ENCODE measurements at places on chromosomes 1 and 21. TPM values are rescaled to one million over a fixed set of nuclear protein-coding genes. Genes with fewer than 3 reads are reported as not detected.
A peak's percentile ranks its signal among the peaks of the same experiment; 100 is the strongest.

DNA sequence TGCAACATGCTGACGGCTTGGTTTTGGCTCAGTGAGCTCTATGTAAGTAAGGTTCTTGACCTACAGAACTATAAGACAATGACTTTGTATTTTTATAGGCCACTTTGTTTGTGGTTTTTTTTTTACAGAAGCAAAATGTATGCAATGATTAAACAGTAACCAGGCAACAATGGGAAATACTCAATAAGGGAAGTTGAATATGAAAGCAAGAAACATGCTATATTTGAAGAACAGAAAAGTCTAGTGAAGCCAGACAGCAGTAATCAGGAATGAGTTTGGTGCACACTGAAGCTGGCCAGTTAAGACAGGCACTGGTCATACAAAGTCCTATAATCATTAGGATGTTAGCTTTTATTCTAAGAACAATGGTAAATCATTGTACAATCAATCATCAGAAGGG lies 1926.8 kb downstream of the NCAM2 start:
- DNase-seq = no peak

GRCh38 chr1:16128338-16128741 lies 27.5 kb downstream of the EPHA2 start:
- DNase-seq = peak; percentile 53

The SUSD4 gene
- total RNA-seq = 0.15 TPM

The YIPF1 gene
- 23.3 TPM for total RNA-seq

GRCh38 chr1:42940851-42941639 lies 17.6 kb downstream of the SLC2A1 start:
- DNase-seq = peak; percentile 42

DNA sequence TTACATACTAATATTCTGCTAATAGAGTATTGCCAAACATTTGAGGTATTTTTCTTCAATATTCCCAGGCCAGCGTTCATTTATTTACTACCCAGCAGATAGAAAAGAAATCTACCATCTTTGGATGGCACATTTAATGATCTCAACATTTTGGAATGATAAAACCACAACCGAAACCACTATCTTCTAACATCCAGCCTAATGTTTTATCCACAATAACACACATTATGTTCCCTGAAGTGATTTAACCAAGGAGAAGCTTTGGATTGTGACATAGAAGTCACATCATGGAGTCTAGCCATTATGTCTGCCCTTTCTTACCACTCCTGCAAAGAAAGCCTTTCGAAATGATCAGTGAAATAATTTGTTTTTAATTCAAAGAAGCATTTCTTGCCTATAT lies 497.1 kb upstream of the PLXNA2 start:
- DNase-seq = no peak

GRCh38 chr1:35851132-35851869 lies 31.7 kb upstream of the AGO1 start:
- no peak for DNase-seq

The A3GALT2 gene
- not detected for total RNA-seq

The EIF3I gene
- total RNA-seq = 182 TPM

The FLG gene
- total RNA-seq = not detected

The ASCL5 gene
- not detected for total RNA-seq

- DNase-seq = no peak
Measured at GRCh38 chr1:156461781-156462647, 38.6 kb downstream of the MEF2D start.

The MLLT11 gene
- 4.9 TPM for total RNA-seq

The S100A2 gene
- total RNA-seq = 10.0 TPM

DNA sequence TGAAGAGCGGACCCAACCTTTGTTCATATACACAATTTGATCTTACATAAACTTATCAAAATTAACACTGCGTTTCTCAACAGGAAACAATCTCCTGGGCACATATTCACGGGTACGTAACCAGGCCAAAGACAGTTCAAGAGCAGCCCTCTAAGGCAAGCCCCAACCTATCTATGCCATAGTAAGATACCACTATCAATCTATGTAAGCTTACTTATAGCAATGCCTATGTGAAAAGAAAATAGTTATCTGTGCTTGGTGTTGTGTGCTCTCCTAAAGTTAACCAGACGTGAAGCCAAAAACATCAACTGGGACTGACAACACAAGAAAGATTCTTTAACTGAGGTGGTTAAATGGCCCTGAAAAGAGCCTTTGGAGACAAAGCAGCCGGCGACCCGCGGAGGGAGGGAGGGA lies 49.4 kb upstream of the BOLA1 start:
- DNase-seq = no peak

DNA sequence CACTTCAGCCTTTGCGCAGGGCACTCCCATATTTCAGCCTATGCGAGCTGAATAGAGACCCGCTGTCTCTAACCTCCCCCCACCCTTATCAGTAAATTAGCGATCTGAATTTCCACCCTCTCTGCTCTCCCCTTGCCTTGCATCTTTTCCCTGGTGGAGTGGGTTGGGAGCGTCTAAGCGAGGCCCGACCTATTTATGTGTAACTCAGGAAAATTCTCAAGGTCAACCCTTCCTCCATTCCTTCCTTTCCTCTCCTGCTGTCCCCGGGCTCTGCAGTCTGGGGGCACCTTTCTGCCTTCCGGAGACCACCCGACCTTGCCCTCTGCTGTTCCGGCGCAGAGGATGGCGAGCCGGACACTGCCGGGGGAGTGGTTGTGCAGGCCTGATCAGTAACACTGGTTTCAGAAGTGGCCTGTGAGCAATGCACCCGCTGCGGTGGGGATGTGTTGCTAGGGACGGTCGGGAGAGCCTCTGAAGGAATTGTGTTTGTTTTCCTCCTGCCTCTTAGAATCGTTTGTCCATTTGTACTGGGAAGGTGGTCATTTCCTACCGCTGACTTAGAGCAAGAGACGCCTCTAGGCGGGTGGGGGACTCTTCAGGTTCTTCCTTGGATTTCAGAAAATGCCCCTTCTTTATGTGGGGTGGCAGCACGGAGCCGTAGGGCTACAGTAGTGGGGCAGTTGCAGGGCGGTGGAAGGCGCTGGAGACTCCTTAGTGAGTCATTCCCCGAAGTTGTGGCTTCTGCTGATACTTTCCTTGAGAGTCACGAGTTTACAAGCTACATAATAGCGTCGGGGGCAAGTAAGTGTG lies 513 bp downstream of the MGST3 start:
- DNase-seq = peak; percentile 75

- DNase-seq = peak; percentile 46
Measured at GRCh38 chr1:59552007-59552406, 255.1 kb downstream of the FGGY start.

The MAD2L2 gene
- total RNA-seq = 26.8 TPM

DNA sequence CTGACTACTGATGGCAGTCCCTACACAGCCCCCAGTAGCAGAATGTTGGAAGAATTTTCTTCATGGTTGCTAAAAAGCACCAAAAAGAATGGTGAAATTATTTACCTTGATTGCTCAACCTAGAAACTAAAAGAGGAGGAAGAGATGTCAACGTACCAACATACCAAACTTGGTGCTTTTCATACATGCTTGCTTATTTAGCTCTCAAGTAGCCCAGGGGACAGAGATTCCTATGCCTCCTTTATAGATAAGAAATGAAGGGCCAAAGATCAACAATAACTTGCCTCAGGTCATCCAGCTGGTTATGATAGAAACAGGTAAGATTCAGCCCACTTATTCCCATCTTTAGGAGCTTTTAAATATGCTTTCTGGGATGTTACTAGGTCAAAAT lies 170.6 kb downstream of the PIGK start:
- DNase-seq = no peak

The GCSAML gene
- total RNA-seq = not detected

The CHAF1B gene
- 10.5 TPM for total RNA-seq

The MAB21L3 gene
- not detected for total RNA-seq

- no peak for DNase-seq
Measured at GRCh38 chr1:88647249-88647645, 36.8 kb upstream of the PKN2 start.

The OR2L5 gene
- total RNA-seq = not detected

- peak; percentile 88 for DNase-seq
Measured at GRCh38 chr1:101238681-101239094, 1.9 kb downstream of the S1PR1 start.

The CELA2B gene
- 0.36 TPM for total RNA-seq

GRCh38 chr1:12285496-12286143 lies 55.8 kb downstream of the VPS13D start:
- DNase-seq = no peak

DNA sequence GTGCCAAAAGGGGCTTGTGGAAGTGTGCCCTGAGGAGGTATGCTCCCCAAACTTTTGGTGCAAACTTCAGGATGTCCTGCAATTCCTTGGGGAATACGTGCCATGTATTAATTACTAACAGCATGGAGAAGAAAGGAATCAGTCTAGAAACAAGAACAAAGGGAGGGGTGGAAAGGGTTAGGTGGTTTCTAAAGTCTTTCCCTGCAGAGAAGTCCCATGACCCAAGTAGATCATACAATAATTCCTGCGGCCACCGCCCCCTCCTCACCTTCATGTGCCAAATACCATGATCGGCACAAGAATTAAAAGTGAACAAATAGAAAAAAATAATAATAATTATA lies 258.2 kb downstream of the PLPP3 start:
- no peak for DNase-seq

GRCh38 chr1:169106095-169106920 lies at the start of gene ATP1B1:
Gene ATP1B1, plus strand, starts transcription at chr1:169106690. Its CDS starts 140 bp downstream, at chr1:169106830.
- DNase-seq = peak; percentile 89

GRCh38 chr21:40377135-40377534 lies 469.8 kb downstream of the DSCAM start:
- DNase-seq = no peak

DNA sequence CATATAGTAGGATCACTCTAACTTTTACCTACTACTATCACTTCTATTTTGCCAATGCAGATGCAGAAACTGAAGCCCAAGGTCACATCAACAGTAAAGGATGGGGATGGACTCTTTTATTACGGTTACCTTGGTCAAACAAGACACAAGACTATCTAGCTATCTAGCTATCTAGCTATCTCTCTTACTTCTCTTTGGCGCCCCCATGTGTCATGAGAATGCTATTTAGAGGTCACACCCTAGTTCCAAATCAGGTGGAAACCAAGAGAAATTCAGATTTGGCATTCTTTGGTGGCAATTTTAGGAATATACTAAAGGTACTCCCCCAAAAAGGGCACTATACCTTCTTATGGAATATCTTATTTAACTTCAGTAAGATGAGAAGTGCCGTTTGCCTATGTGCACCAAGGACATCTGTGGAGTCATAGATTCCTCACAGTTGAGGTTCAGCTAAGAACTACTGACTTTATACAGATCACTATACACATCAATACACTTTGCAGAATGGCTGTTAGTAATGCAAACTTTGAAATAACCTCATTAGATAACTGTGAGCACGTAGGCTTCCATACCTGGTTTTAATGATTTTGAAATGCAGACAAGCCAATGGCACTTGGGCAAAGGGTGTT lies 6.7 kb downstream of the ZNF648 start:
- DNase-seq = no peak

The TNFRSF1B gene
- total RNA-seq = 7.7 TPM

DNA sequence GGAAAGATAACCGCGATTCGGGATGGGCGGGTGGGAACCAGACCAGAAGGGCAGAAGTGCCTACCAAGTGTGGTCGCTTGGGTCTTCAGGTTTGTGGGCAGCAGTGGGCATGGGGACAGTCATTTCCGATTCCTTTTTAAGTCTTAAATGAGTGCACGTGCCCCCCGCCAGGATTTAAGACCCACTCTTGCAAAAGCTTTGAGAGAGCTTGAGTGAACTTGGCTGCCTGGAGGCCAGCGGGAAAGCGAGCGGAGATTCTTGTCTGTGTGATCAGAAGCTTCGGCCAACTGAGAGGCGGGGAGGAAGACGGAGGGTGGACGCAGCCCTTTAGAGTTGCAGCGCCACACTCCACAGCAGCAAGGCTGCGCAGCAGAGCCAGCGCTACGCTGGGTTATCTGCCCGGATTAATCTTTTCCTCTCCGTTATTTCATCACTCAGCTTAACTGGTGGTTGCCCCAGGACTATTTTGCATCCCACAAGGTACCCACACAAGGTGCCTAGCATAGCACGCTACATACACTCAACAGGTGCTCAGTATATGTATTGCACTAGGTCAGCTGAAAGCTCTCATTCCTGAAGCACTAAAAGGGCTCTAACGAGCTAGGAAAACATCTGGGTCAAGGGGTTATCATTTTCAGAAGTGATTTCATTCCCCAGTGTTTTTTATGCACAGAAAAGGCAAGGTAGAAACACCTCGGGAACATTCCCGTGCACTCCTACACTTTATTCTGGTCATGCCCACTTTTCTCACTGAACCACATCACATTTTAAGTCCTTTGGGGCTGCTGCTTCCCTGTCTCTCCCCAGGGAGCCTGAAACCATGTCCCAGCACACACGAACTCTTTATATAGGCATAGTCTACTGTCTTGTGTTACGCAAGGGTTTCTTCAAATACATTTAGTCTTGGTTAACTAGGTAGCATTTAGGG lies 1.5 kb upstream of the BATF3 start:
- peak; percentile 62 for DNase-seq

DNA sequence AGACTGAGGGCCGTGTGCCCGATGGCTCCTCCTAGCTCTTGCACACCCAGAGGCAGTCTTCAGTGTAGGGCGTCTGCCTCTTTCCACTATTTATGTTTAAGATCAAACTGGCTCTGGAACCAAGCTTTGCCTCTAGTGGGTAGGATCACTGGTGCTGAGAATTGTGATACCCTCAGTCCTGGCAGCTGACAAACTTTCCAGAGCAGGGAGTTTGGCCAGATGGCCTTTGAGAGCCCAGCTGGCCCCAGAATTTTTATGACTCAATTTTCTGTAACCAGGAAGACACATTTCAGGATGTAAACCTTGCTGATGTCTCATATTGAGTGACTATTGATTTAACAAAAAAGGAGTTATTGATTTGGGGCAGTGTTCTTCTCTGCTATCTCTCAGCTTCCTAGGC lies 6.7 kb downstream of the COQ8A start:
- no peak for DNase-seq

- no peak for DNase-seq
Measured at GRCh38 chr1:89125913-89126580, at the start of gene GBP2. Gene GBP2, minus strand, starts transcription at chr1:89126114. Its CDS starts 4,148 bp downstream, at chr1:89121966.

The LRRC38 gene
- total RNA-seq = 9.7 TPM

DNA sequence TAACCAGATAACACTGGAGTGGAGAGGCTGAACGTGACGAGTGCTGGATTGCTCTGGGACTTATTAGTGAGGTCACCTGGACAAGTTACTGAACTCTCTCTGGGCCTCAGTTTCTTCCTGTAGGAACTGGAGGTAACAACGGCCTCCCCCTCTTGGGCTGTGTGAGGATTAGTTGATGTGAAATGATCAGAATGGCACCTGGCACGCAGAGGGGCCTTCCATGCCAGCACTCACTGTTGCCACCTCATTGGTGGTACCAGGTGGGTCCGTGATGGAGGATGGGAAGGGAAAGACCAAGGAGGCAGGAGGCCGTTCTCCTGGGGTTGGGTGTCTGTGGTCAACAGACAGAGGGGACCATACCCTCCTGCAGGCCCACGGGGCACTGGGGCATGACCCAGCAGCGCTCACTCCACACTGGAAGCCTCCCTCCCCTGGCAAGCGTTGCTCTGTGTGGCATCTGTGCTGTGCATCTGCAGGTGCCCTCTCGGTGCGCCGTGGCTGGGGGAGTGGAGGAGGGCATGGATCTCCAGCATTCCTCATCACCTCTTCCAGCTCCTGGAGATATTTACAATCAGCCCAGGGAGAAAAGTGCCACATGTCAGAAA lies 349.5 kb upstream of the VAMP3 start:
- DNase-seq = no peak

GRCh38 chr1:59686574-59686973 lies 128.2 kb upstream of the HOOK1 start:
- DNase-seq = no peak

- DNase-seq = no peak
Measured at GRCh38 chr1:186783193-186783592, 45.6 kb upstream of the PLA2G4A start.

All from psoas muscle (tissue), 8 donors.